ENCODE measurements at places on chromosomes 5 and 9.
A peak's percentile ranks its signal among the peaks of the same experiment; 100 is the strongest.

GRCh38 chr5:154885439-154885838 lies 27.0 kb downstream of the CNOT8 start:
- peak; percentile 46 for DNase-seq

- DNase-seq, result peak; percentile 62
Observed at GRCh38 chr5:56019306-56020272, 24.8 kb upstream of the IL6ST start.

DNA sequence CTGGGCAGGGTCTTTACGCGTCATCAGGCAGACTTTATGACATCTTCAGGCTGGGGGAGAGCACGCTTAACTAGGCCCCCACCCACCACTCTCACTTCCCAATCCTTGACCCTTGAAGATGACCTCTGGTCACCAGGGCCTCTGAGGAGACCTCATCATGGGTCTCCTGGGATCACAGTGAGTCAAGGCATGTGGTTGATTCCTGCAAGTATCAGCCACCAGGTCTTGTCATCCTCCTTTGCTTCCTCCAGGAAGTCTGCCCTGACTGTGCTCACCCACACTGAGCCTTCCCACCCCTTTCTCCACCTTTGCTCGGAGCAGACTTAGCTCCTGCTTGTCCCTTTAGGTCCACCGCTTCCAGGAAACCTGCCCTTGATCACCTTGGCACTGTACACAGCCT lies 17.3 kb downstream of the ODF2 start:
- peak; percentile 26 for DNase-seq

- no peak for DNase-seq
Observed at GRCh38 chr9:27542508-27542907, 12.9 kb upstream of the MOB3B start.

DNA sequence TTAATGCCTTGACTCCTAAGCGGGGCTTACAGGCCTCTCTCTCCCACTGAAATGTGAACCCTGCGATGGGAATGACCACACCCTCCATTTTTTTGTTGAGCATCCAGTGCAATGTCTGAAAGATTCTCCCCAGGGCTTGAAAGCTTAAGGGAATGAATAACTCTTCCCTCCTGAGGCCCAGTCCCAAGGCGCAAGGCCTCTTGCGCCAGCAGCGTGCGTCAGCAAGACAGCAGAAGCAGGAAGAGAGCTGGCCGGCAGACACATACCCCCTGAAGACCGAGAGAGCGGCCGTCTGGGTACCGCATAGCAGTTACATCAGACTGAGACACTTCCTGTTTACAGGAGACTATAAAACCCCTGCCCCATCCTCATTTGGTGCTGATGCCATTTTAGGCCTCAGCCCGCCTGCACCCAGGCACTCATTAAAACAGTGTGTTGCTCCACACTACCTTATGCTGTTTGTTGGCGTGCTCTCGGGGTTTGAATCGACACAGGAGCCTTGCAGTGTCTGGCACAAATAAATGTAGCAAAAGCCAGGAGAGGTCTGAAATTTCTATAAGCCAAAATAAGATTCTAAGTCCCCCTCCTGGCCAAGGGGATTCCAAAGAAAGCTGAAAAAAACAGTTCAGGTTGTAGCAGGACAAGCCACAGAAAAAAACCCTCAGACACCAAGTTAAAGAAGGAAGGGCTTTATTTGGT lies 62.3 kb downstream of the GDNF start:
- no peak for DNase-seq

DNA sequence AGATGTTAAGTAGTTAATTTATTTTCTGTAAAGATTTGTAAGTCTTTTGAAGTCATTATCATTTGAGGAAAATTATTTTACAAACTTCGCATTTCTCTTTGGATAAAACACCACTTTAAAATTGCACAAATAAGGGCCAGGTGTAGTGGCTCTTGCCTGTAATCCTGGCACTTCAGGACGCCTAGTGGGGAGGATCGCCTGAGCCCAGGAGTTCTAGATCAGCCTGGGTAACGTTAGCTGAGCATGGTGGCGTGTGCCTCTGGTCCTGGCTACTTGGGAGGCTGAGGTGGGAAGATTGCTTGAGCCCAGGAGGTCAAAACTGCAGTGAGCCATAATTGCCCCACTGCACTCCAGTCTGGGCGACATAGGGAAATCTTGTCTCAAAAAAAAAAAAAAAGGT lies 185.5 kb downstream of the KDM4C start:
- no peak for DNase-seq

GRCh38 chr9:100070104-100071041 lies 28.4 kb downstream of the ERP44 start:
- DNase-seq, result no peak

- DNase-seq, result no peak
Observed at GRCh38 chr5:54571462-54571861, 53.9 kb downstream of the SNX18 start.

DNA sequence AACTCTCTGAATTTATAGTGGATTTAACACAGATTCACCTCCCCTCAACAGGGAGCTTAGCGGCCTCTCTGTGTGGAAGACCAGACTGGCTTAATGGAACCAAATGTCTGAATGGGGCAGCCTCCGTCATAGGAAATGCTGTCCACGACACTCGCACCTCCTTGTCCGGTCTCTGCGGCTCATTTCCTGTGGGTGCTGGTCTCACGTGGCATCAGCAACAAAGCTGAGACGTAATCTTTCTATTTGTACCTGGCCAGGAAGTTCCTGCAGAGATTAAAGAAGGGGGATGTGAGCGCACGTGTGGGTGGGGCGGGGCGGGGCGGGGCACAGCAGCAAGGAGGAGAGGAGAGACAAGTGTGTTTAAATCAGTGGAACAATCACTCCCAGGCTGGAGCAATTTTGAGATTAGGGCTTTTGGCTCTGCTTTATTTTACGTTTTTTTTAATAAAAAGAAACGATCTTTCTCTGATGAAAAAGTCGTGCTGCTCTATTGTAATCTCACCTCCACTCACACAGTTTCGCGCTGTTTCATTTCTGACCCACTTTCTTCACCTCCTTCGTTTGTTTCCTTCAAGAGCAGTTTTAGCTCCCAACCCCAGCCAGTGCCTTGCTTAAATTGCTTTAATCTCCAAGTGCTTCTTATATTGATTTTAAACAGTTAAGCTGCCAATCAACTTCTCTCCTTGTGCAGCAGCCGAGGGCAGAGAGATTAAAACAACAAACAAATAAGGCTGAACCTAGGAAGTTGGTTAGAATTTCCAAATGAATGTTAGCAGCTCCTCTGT lies 132.2 kb upstream of the ASTN2 start:
- no peak for DNase-seq

- no peak for DNase-seq
Observed at GRCh38 chr5:180128671-180129261, 57.2 kb upstream of the RNF130 start.

- no peak for DNase-seq
Observed at GRCh38 chr5:4258170-4258569, 662.5 kb downstream of the IRX1 start.

DNA sequence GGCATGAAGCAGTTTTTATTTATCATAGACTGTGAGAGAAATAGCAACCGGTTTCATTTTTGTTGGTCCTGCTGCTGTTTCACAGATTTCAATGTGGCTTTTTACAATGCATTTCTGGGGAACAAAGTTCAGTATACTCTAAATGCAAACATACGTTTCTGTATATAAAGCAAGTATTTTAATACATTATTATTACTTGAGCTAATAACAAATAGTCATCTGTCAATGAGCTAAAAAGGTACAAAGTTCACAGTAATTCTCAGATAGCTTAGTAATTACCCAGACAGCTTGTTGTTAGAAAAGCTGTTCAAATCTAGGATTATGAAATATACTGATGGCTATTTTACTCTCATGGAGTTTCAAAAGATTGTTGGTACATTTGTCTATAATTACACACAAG lies 50.8 kb downstream of the PBX3 start:
- DNase-seq, result no peak

GRCh38 chr5:175274171-175274570 lies 169.8 kb downstream of the DRD1 start:
- DNase-seq, result no peak

DNA sequence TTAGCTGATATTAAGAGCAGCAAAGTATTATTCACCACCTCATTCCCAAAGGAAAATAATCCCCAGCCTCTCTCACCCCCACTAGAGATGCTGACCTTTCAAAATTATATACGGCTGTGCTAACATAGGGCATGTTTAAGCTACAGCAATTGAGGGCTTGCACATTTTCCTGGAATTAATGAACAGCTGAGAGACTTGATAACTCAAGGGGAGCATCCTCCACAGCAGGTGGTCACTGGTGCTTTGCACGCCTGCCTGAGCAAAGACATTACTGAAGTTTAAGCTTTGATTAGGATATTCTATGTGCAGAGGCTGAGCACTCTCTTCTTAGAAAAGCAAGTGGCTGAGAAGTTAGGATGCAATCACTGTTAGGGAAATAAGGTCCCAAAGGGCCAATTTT lies 230.9 kb downstream of the FAM114A2 start:
- DNase-seq, result no peak

DNA sequence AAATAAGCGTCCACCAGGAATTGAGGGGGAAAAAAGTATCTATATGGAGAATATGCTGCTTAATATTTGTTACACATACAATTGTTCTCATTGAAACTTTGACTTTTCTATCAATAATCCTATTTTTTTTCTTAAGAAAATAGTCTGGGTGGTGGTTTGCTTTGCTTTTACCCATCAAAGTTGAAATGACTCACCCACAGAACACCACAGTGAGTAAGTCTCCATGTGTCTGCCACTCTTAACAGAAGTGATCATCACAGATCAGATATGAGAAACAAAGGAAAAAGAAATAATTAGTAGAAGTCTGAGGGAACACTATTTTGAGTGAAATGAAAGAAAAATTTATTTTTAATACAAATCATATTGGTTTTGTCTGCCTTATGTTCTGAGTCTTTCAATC lies 742.8 kb downstream of the CDH9 start:
- no peak for DNase-seq

DNA sequence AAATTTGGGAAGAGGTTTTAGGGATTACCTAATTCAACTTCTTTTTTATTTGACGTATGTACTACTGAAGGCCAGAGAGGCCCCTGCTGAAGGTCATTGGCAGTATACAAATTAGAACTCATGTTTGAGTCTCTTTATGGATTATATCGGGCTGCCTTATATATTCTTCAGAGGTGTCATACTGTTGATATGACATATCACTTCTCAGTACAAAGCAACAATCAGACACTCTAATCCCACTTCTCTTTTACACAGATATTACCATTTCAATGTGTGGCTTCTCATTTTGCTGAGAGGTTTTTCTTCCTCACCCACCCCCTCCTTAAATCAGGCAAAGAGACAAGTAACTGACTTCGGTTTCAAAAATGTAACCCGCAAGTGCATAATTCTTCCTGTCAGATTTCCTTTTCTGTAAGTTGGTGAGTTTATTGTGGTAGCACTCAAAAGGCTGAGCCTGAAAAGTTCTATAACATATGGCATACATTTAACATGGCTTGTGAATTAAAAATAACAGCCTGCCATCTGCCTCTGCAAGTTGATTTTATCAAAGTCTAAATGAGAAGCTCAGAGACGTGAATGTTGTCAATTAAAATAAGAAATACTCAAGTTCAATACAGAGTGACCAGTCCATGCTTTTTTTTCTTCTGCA lies 163.6 kb upstream of the RORB start:
- DNase-seq, result peak; percentile 18

Measured in inflammatory macrophage treated with lipopolysaccharide for 4 hours (primary cell).